ENCODE measurements at places on chromosomes 13 and 19.

- no peak for DNase-seq
Observed at GRCh38 chr13:25170554-25171111, 1.5 kb downstream of the AMER2 start.

DNA sequence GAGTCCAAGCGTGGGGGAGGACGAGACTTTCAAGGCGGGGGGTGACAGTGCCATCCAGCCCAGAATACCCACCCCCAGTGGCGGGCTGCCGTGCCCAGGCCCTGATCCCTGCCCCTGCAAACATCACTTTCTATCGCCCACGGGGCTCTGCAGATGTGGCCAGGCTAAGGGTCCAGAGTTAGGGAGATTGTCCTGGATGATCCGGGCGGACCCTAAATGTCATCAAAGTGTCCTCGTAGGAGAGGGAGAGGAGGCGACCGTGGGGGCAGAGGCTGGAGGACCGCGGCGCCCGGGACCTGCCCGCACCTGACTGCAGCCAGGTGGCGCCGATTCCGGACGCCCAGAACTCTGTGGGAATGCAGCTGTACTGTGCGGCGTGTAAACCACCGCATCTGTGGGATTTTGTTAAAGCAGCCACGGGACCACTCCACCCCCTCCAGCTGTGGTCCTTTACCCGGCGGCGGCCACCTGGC, 32.4 kb downstream of the GJA3 start:
- DNase-seq = no peak

DNA sequence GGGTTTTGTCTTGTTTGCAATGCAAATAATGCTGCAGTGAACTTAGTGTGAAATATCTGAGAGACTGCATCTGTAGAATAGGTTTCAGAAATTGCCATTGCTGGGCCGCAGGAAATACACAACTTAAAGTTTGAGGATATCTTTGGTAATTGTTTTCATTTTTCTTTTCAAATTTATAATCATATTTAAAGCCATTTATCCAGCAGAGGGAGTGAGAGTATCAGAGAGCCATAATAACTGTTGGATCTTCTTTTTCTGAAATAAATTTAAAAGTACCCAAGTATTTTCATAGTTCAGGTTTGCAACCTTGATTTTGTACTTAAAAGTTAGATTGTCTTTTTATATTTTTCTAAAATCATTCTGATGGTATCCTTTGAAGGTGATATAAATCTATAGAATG, 99.4 kb downstream of the ZMYM2 start:
- DNase-seq = no peak

GRCh38 chr13:43516401-43516833, 270.4 kb downstream of the ENOX1 start:
- no peak for DNase-seq

- DNase-seq = no peak
Observed at GRCh38 chr19:13797870-13798269, 2.6 kb downstream of the ZSWIM4 start.

GRCh38 chr13:50306156-50306555, 290.9 kb downstream of the KCNRG start:
- DNase-seq = no peak

DNA sequence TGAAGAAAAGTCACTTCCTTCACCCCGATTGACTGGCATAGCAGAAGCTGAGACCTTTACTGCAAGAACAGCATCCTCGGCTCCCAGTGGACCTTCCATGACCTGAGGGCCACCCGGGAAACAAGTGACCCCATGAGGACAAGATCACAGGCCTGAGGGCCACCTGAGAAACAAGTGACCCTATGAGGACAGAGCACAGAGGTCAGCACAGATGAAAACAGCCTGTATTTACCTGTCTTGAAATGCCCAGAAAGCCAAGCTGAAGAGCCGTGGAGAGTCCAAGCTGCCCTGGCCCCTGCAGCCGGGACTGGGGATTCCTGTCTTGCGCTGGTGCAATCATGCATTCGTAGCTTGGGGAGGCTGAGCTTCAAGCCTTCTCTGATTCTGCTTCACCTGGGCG, 114.2 kb upstream of the SPACA7 start:
- DNase-seq = no peak

DNA sequence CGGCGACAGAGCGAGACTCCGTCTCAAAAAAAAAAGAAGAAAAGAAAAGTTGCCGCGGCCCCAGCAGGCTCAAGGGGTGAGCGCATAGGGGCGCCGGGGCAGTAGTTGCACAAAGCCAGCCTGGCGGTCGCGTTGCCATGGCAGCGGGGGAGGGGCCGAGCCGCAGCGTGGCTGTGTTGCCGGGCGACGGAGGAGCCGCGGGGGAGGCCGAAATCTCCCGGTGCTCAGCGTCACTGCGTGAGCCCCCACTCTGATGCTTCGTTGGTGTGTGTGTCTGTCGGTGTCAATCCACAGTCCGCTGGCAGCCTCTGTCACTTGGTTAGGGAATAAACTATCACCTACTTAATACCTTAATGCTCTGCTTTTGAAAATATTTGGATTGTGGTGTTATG, 82.9 kb upstream of the C1QTNF9B start:
- DNase-seq = peak; percentile 84

DNA sequence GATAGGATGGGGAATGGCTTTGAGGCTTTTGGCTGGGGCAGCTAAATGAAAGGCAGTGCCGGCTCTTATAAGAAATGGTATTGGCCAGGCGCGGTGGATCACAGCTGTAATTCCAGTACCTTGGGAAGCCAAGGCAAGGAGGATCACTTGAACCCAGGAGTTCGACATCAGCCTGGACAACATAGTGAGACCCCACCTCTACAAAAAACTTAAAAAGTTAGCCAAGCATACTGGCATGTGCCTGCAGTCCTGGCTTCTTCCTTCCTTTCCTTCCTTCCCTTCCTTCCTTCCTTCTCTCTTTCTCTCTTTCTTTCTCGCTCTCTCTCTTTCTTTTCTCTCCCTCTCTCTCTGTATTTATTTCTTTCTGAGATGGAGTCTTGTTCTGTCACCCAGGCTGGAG, 3.1 kb downstream of the CA11 start:
- no peak for DNase-seq

DNA sequence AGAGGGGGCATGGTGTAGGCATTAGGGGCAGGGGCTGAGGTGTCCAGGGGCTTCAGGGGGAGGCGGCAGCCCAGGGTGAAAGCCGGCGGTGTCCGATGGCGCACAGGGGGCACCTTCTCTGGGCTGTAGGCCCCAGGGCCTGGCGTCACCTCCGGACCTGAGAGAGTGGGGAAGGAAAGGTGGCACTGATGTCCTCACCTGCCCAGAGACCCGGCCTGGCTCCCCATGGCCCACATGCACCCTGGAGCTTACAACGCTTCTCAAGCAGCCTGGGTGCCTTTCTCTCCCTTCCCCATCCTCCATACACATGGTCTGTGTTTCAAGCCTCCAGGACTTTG, 3.3 kb upstream of the SHC2 start:
- DNase-seq = no peak

All from activated T-cell treated with anti-CD3 and anti-CD28 coated beads for 48 hours (primary cell).